ENCODE measurements at places on chromosomes 4 and X.

DNA sequence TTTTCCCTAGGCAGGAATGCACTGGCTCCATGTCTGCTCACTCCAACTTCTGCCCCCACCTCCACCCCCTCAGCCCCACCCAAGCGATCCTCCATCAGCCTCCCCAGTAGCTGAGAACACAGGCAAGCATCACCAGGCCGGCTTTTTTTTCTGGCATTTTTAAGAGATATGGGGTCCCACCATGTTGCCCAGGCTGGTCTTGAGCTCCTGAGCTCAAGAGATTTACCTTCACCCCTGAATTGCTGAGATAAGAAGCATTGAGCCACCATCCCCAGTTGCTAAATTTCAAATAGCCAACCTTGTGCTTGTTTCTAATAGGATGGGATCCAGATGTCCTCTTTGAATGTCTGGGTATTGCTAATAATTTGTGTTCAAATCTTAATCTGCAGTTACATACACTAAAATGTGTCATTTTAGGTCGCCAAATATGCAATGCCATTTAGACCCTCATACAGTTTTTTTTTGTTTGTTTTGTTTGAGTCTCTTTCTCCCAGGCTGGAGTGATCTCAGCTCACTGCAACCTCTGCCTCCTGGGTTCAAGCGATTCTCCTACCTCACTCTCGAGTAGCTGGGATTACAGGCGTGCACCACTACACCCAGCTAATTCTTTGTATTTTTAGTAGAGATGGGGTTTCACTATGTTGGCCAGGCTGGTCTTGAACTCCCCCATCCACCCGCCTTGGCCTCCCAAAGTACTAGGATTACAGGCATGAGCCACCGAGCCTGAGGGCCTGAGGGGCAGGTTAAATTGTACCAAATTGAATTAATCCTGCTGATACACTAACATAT is 8.8 kb downstream of the LARP7 start:
- H3K36me3 ChIP-seq = peaks cover 49% of the 10 kb centered on the region
- H3K4me3 ChIP-seq = no peak overlapping the region
- H3K27me3 ChIP-seq = no peaks in the 10 kb centered on the region
- no peak overlapping the region for H3K27ac ChIP-seq

- H3K4me1 ChIP-seq = no peaks in the 10 kb centered on the region
- H3K27ac ChIP-seq = no peak overlapping the region
- no peaks in the 10 kb centered on the region for H3K36me3 ChIP-seq
- no peak for DNase-seq
- H3K4me3 ChIP-seq = no peak overlapping the region
Measured at GRCh38 chrX:37075892-37076595, 67.9 kb downstream of the FAM47C start.

DNA sequence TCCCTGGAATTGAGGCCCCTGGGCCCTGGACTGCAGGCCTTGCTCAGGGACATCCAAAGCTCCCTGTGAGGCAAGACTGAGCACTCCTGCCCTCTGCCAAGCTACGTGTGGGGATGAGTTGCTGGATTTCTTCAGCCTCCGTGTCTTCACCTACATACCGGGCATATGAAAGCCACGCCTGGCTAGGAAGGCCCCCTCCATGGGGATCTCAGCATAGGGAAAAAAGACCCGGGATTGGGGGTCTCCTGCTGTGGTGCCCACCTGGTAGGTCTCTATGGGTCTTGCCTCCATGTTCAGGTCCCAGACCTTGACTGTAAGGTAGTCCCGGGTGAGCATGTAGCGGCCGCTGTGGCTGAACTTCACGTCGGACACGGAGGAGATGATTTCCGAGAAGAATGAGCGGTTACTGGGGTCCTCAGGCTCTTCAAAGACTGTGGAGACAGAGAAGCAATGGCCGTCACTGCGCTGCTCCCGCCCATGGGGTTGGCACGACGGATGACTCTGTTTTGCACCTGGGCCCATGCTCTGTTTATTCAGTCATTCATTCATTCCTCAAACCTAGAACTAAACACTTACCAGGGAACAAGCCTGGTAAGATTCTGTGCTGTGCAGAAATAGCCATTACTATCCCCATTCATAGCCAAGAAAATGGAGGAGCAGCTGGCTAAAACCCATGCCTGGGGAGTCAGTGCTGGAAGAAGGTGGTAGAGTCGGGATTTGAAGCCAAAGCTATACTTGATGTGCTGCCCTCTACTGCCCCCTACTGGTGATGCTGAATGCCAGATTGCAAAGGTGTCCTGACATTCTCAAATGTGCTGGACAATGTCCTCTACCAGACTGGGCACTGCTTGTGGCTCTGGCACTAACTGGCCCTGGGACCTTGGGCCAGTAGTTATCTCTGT is 63.9 kb downstream of the WFS1 start:
- no peak for DNase-seq
- no peaks in the 10 kb centered on the region for H3K4me1 ChIP-seq
- no peaks in the 10 kb centered on the region for H3K27me3 ChIP-seq
- no peaks in the 10 kb centered on the region for H3K36me3 ChIP-seq
- H3K27ac ChIP-seq = no peak overlapping the region

GRCh38 chrX:145773006-145773405 is 44.6 kb upstream of the SLITRK2 start:
- no peaks in the 10 kb centered on the region for H3K4me1 ChIP-seq
- H3K27ac ChIP-seq = no peak overlapping the region
- H3K36me3 ChIP-seq = no peaks in the 10 kb centered on the region
- DNase-seq = no peak

DNA sequence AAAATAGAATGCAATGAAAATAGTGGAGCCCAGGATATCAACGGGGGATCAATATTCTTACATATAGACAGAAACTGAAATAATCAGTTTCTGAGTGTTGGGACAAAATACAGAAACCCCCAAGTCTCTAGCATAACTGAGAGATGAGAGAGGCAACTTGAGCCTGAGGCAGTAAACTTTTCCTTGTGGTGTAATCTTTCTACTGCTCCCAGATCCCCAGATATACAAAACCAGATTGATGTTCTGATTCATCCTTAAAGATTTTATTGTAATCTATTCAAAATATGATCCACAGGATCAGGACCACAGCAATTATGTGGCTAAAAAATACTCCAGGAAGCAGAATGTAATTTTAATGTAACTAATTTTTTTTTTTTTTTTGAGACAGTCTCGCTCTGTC is 2282.6 kb downstream of the ARAP2 start:
- no peaks in the 10 kb centered on the region for H3K36me3 ChIP-seq
- no peak overlapping the region for H3K27ac ChIP-seq
- H3K4me1 ChIP-seq = no peaks in the 10 kb centered on the region
- no peak overlapping the region for H3K4me3 ChIP-seq
- DNase-seq = no peak

- peak within 1 kb of the TSS; percentile 49 for H3K4me3 ChIP-seq
- DNase-seq = no peak
- no peaks in the 10 kb centered on the region for H3K27me3 ChIP-seq
- H3K36me3 ChIP-seq = no peaks in the 10 kb centered on the region
- H3K4me1 ChIP-seq = no peaks in the 10 kb centered on the region
Measured at GRCh38 chrX:21374163-21374993, at the start of gene CNKSR2. Gene CNKSR2 (plus strand): TSS chrX:21374418. CDS start chrX:21374898, 480 bp downstream.

DNA sequence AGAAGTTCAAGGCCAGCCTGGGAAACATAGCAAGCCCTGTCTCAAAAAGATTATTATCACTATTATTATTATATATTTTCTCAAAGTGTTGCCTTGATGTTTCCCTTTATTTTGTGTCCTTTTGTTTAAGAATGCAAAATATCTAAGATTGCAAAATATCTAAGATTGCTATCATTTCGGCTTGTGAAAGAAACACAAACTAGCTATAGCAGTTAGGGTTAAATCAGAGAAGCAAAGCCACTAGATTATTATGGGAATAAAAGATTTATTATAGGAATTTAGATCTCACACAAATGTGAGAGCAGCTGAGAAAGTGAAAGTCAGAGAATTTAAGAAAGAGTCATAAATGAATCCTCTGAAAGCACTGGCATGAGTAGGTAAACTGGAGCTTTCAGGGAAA is 18.0 kb upstream of the TMEM184C start:
- H3K27me3 ChIP-seq = no peaks in the 10 kb centered on the region
- no peak for DNase-seq
- no peaks in the 10 kb centered on the region for H3K36me3 ChIP-seq
- H3K4me3 ChIP-seq = no peak overlapping the region
- no peak overlapping the region for H3K27ac ChIP-seq
- H3K4me1 ChIP-seq = no peaks in the 10 kb centered on the region

DNA sequence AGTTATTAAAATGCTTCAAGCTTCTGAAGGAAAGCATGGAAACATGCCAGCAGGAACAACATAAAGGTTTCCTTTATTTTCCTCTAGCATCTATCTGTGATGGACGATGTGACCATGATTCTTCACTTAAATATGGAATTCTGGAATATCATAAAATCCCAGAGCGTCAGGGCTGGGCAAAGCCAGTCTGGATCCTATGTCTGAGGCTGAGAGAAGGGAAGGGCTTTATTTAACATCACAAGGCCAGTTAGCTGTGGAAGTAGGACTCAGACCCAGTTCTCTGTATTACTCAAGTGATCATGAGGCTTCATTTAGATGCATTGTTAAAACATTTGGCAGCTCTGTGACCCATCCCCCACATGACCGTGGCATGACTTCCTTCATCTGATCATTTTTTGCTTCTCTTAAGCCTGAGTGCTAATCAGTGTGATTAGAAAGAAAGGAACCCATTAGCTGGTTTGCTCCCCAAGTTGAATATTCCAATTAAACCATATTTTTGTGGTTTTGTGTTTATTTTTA is 40.9 kb upstream of the EOLA2 start:
- no peaks in the 10 kb centered on the region for H3K4me1 ChIP-seq
- H3K4me3 ChIP-seq = no peak overlapping the region
- no peaks in the 10 kb centered on the region for H3K27me3 ChIP-seq
- DNase-seq = no peak

GRCh38 chr4:113893546-113893945 is 85.9 kb downstream of the ARSJ start:
- no peak overlapping the region for H3K27ac ChIP-seq
- no peaks in the 10 kb centered on the region for H3K27me3 ChIP-seq
- DNase-seq = no peak
- no peaks in the 10 kb centered on the region for H3K36me3 ChIP-seq
- H3K4me1 ChIP-seq = no peaks in the 10 kb centered on the region

DNA sequence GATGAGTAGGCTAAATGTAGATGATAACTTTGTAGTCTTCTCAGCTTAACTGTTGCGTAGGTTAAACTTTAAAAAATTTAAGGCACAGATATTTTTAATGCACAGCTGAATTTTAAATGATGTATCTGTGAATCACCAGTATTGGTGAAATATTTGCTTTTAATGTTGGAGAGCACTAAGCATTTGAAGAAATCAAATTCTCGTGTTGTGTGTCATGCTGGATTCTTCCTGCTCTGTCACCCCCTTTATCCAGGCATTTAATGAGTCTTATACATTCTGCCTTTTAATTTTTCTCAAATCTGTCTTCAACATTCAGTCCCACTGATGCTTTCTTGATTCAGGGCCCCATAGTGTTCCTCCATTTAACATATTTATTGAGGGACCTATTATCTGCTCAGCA is 76.7 kb downstream of the SLC4A4 start:
- no peak overlapping the region for H3K4me3 ChIP-seq
- H3K4me1 ChIP-seq = no peaks in the 10 kb centered on the region
- no peak overlapping the region for H3K27ac ChIP-seq
- no peaks in the 10 kb centered on the region for H3K36me3 ChIP-seq
- H3K27me3 ChIP-seq = no peaks in the 10 kb centered on the region

GRCh38 chrX:153765138-153766079 is 1.4 kb downstream of the PLXNB3 start:
- no peaks in the 10 kb centered on the region for H3K36me3 ChIP-seq
- no peaks in the 10 kb centered on the region for H3K27me3 ChIP-seq
- peak overlapping the region; percentile 38 for H3K27ac ChIP-seq
- H3K4me1 ChIP-seq = peaks cover 30% of the 10 kb centered on the region

GRCh38 chr4:88143504-88143903 is 14.9 kb downstream of the ABCG2 start:
- no peaks in the 10 kb centered on the region for H3K4me1 ChIP-seq
- no peak for DNase-seq
- no peak overlapping the region for H3K27ac ChIP-seq
- H3K36me3 ChIP-seq = no peaks in the 10 kb centered on the region
- no peak overlapping the region for H3K4me3 ChIP-seq
- H3K27me3 ChIP-seq = no peaks in the 10 kb centered on the region

DNA sequence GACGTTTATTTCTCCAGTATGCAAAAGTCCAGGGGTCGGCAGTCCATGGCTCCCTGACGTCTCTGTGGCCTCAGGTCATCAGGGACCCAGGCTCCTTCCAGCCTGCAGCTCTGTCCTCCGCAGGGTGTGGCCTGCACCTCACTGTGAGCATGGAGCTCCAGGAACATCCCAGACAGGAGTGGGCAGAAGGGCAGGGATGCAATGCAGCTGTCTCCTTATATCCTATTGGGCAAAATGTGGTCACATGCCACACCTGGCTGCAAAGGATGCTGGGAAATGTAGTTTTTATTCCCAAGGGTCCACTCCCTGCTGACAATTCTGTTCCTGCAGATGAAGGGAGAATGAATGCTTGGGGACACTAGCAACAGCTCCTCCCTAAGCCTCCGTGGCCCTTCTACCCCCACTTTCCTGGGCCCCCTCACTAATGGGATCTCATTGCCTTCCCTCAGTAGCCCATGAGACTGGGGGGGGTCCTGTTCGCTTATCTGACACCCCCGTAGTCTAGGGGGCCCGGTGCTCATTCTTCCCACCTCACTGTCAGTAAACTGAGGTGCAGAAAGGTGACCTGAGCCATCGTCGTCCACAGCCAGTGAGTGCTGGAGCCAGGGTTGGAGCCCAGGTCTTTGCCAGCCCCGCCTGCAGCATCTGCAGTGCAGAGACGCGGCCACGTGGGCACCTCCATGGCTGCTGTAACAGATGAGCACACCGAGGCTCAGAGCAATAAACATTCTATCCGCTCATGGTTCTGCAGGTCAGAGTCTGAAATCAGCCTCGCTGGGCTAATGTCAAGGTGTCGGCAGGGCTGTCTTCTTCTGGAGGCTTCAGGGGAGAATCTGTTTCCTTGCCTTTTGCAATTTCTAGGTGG is 5.9 kb upstream of the GRPEL1 start:
- H3K27me3 ChIP-seq = no peaks in the 10 kb centered on the region
- H3K27ac ChIP-seq = no peak overlapping the region
- H3K4me3 ChIP-seq = no peak overlapping the region
- no peaks in the 10 kb centered on the region for H3K36me3 ChIP-seq

DNA sequence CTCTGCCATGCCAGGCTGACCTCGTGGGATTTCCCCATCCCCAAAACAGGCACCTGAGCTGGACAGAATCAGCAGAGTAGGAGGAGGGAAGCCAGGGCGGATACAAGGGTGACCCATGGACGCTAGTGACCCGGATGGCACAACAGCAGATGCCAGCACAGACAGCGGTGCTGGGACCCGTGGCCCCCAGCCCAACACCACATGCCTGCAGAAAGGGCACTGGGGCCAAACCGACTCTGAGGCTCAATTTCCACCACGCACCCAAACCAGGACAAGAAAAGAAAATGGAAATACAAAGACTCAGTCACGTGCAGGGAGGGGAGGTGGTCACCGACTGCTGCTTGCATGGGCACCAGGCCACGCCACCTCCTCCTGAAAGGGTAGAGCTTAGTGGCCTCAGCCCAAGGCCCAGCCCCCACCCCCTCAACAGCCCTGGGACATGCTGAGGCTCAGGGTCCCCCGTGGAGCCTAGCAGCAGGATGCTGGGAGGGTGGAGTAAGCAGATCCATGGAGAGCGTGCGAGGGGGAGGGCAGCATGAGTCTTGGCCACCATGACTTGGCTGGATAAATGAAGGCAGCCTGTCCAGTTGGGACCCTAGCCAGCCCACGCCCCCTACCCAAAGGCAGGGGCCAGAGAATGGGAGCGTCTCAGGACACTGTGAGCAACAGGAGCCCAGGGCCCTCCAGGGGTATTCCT is 47.7 kb downstream of the C4orf50 start:
- no peak overlapping the region for H3K4me3 ChIP-seq
- no peaks in the 10 kb centered on the region for H3K27me3 ChIP-seq
- no peaks in the 10 kb centered on the region for H3K4me1 ChIP-seq
- H3K36me3 ChIP-seq = no peaks in the 10 kb centered on the region
- DNase-seq = no peak
